Tongue (tissue), 3 donors: ENCODE measurements at places on chromosomes 5 and 9. TPM values are rescaled to one million over a fixed set of nuclear protein-coding genes. Genes with fewer than 3 reads are reported as not detected.

Gene PCDHGA9
- total RNA-seq, result 12.2 TPM

Gene ARL14EPL
- not detected for total RNA-seq

Gene NMUR2
- not detected for total RNA-seq

Gene F12
- total RNA-seq, result 0.51 TPM

Gene FAM221B
- total RNA-seq, result not detected

Gene STING1
- 38.9 TPM for total RNA-seq

Gene SLC6A3
- total RNA-seq, result 0.10 TPM

Gene LECT2
- total RNA-seq, result not detected

Gene MOB3B
- 4.2 TPM for total RNA-seq

Gene LAMC3
- 6.4 TPM for total RNA-seq

Gene RC3H2
- 55.4 TPM for total RNA-seq

Gene IRX2
- 1.6 TPM for total RNA-seq

Gene POU5F2
- 5.7 TPM for total RNA-seq

Gene ZNF366
- total RNA-seq, result 3.9 TPM

Gene COL27A1
- total RNA-seq, result 21.6 TPM

Gene PRRX2
- 6.9 TPM for total RNA-seq

Gene PTGES
- 7.5 TPM for total RNA-seq

Gene NTRK2
- total RNA-seq, result 60.3 TPM

Gene PAIP1
- 96.4 TPM for total RNA-seq

Gene AUH
- total RNA-seq, result 43.8 TPM

Gene IFNA2
- not detected for total RNA-seq

Gene OTP
- total RNA-seq, result not detected

Gene IL5
- total RNA-seq, result not detected

Gene C8G
- total RNA-seq, result 1.4 TPM

Gene FOXI1
- total RNA-seq, result not detected

Gene FBXL17
- total RNA-seq, result 34.1 TPM

Gene OBP2B
- not detected for total RNA-seq

Gene C9orf152
- total RNA-seq, result 2.3 TPM

Gene IPPK
- total RNA-seq, result 12.1 TPM

Gene TNFSF15
- total RNA-seq, result 1.8 TPM

Gene NEURL1B
- 46.1 TPM for total RNA-seq

Gene ACTBL2
- total RNA-seq, result not detected

Gene WNK2
- 31.2 TPM for total RNA-seq

Gene AGXT2
- not detected for total RNA-seq

Gene PCDHGC4
- 7.9 TPM for total RNA-seq

Gene KIF12
- total RNA-seq, result 0.31 TPM

Gene FOXD4
- total RNA-seq, result not detected

Gene RASEF
- 5.5 TPM for total RNA-seq
